ENCODE measurements at places on chromosomes 1 and 21.

DNA sequence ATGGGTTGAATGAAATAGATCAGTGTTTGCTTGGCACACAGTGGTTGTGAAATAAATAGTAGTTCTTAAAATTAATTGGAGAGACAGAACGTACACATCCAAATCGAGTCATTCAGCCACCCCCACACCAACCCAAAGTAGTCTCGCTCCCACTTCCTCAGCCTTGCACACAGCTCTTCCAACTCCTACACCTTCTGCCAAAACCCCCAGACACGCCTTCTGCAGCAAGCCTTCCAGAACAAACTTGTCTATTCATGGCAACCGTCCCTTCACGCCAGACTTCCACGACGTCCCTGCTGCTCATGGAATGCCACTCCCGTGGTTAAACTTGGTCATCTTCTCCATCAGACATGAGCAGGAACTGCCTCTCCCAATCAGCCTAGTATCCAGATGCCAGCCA, 37.5 kb upstream of the RD3 start:
- DNase-seq: no peak

GRCh38 chr1:1167398-1167821, 6.3 kb upstream of the TTLL10 start:
- DNase-seq: no peak

- no peak for DNase-seq
Measured at GRCh38 chr1:111952125-111952657, 37.3 kb downstream of the KCND3 start.

DNA sequence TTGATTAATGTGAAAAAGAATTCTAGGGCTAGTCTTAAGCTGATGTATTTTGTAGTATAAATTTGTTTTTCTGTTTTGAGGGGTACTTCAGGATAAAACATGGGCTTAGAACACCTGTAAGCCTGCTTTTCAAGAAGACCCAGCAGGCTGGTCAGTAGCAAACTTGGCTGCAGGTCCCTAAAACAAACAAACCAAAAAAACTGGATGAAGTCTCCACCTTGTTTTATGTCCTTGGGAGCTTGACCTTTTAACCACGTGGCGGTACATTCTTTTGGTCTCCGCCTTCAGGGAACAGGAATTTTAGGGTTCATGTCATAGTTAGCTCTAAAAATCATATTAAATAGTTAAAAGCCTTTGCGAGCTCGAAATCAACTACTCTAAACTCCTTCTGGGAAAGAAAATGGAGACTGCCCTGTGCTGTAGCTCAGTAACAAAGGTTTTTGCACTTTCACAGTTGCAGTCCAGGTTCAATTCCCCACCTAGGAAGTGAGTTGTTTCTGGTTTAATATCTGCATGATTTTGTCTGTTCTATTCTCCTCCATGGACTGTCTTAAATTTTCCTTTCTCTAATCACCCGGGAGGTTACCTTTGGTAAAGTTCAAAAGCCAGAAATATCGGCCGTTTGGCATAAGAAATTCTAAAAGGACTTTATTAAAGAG, 18.6 kb downstream of the PRDX6 start:
- DNase-seq: no peak

GRCh38 chr1:59418363-59419144, 121.7 kb downstream of the FGGY start:
- no peak for DNase-seq

DNA sequence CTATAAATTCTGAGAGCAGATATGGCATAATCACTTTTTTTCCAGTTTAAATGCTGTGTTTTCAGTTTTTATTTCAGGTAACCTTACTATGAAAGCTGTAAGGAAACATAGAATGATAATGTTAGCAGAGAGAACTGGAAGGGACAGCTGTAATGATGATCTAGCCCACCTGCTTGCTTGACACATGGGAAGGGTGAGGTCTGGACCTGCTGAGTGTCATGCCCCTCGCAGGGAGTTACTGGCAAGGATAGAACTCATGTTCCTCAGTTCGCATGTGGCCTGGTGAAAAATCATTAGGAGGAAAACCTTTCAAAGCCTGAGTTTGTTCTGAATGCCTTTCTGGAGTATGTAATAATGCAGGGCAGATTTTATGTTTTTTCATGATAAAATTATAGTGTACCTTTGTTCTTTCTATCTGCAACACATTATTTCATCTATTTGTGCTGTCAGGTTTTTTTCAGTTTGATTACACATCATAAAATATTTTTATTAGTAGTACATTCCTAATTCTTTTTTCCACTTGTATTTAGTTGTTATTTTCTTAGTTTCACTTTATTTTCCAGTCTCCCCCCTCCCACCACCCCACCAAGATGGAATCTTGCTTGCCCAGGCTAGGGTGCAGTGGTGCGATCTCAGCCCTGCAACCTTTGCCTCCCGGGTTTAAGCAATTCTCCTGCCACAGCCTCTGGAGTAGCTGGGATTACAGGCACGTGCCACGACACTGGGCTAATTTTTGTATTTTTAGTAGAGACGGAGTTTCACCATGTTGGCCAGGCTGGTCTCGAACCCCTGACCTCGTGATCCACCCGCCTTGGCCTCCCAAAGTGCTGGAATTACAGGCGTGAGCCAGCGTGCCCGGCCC, 8.0 kb downstream of the DDI2 start:
- DNase-seq: no peak

- no peak for DNase-seq
Measured at GRCh38 chr1:29258976-29259801, 22.9 kb downstream of the PTPRU start.

- no peak for DNase-seq
Measured at GRCh38 chr1:222950892-222951291, 136.1 kb downstream of the DISP1 start.

DNA sequence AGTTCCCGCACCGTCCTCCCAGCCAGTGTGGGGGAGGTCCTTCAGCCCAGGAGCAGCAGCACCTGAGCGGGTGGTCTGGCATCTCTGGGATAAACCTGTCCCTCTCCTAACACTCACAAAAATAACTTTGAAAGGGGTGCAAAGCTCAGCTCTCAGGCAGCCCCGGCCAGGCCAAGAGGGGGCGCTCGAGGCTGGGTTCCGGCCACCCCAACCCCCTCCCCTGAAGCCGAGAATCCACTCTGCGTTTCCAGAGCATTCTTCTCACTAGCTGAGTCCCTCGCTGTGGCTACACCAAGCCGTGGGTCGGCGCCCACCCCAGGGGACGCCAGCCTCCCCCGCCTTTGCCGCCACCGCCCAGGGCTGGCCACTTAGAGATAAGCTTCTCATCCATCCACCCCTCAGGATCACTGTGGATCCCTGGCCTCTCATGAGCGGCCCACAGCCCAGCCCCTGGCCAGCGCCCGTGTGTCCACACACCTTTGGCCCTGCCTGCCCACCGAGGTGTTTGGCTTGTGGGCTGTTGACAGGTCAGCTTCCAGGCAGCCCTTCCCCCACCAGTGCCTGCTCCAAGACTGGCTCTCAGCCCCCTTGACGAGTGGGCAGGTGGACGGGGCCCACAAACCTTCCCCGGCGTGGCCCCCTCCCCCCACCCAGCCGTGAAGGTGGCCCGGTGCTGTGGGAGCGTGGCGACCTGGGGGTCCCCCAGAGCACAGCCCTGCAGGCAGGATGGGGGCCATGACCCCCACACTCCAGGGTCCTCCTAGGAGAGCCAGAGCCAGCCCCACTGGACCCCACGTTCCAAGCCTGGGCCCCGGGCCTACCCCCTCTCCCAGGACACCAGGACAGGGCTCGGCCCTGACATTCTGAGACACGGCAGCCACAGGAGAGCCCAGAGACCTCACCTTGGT, 1.9 kb downstream of the FTCD start:
- DNase-seq: peak; percentile 24

GRCh38 chr1:119332622-119333021, 36.0 kb upstream of the HAO2 start:
- no peak for DNase-seq

- DNase-seq: no peak
Measured at GRCh38 chr1:216422821-216423520, at the start of gene USH2A. Gene USH2A, minus strand, starts transcription at chr1:216423448. Its CDS starts 1,112 bp downstream, at chr1:216422336.

GRCh38 chr1:26932531-26932930, 11.0 kb downstream of the NUDC start:
- no peak for DNase-seq

- no peak for DNase-seq
Measured at GRCh38 chr21:42496839-42497202, 797 bp upstream of the RSPH1 start.

- no peak for DNase-seq
Measured at GRCh38 chr1:37660664-37661063, 26.0 kb upstream of the RSPO1 start.

DNA sequence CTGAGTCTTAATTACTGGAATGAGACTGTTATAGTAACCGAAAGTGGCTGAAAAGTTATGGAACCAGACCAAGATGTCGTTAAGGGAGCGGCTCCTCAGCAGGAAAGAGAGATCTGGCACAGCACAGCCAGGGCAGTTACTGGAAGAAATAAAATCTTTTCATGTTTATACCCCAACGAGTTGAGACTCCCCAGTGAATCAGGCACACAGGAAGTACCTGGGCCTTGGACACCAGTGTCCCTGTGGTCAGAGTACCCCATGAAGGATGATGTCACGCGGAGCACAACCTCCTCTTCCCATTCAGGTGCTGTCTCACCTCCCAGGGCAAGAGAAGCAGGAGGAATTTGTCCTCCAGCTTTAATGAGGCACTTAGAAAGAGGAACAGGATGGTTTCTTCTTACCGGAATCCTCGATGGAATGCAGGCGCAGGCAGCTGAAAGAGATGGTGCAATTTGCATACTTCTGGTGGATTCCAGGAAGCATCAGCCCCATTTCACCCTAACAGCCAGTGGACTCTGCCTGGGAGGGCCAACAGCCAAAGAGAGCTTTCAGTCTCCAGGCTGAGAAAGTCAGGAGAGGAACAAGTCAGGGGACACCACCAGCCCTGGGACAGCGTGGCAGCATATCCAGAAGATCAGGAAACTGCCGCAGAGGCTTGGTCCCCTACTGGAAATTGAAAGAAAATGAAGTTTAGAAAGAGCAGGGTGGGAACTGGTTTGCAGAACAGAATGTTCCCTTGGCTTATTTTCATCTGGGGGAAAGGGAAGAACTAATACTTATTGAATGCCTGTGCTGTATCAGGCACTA, 35.9 kb upstream of the CTTNBP2NL start:
- DNase-seq: no peak

DNA sequence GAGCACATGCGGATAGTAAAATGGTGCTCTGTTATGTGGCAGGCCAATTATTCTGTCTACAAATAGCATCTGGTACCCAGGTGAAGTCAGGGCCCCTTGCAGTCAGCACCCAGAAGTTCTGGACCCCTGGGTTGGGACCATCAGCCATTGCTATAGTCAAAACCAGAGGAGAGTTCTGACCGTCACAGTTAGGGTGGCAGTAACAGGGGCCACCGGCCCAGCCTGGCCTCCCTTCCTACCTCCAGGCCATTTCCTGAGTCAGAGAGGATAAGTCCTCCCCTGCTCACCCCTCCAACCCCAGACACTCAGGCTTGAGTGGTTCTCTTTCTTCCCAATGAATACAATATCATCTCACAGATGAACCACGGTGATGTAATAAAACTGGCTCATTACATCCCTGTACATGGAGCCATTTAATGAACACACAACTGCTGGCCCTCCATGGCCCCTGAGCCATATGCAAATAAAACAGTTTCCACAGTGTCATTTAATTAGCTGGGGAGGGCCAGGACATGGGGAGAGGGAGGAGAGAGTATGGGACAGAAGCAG, 673.6 kb downstream of the MATN1 start:
- DNase-seq: no peak

DNA sequence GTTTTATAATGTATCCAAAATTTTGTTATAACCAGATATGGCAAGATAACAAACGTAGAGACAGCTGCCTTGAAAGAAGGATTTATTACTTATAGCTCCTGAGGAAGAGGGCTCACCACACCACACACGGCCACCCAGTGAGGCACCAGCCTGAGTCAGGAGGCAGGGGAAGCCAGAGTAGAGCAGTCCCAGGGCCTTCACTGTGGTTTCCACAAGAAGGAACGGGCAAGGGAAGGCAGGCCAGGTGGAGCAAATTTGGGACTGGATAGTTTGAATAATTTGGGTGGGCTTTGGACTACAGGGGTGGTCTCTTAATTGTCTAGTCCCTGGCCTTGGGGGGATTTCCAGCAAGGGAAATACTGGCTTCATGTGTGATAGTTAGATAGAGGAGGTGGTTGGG, 72.5 kb downstream of the RRAGC start:
- no peak for DNase-seq

DNA sequence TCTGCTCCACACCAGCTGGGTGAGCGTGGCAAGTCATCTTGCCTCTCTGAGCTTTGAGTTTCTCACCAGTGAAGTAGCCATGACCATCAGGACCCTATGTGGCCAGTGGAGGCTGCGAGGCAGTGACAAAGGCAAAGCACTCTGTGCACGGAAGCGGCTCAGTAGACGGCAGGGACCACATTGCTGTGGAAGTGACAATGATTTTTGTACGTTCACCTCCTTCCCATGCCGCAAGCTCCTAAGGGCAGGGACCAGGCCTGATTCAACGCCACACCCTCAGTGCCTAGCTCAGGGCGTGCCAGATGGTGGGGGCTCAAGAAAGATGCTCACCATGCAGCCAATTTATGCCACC, 210.5 kb downstream of the MATN1 start:
- DNase-seq: no peak

- DNase-seq: no peak
Measured at GRCh38 chr1:208139434-208140045, 104.6 kb downstream of the PLXNA2 start.

DNA sequence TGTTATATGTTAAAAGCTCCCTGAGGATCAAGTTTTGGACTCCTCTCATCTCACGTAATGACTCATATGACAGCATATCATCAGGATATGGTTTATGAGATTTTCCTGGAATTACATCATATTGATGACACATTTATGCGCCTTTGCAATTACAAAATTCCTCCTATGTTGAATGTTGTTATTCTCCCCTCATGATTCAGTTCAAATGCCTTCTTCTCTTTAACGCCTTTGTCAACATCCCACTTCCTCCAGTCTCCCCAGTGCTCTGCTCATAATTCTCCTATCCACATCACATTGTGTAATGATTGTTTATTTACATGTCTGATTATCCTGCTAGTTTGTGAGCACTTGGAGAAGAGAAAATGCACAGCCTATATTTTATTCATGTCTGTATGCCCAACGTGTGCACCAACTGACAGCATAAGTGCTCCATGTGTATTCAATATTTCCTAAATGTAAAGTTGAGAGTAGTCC, 80.9 kb upstream of the BACH1 start:
- DNase-seq: no peak

GRCh38 chr21:30211071-30211470, 4.8 kb downstream of the CLDN8 start:
- no peak for DNase-seq

Data from stimulated activated CD4-positive, alpha-beta T cell treated with anti-CD3 and anti-CD28 coated beads, Interleukin-4, amount 100 ng/mL, for 4 hours (primary cell).